Cerebellar cortex (tissue), 1 donor: ENCODE measurements at places on chromosomes 6 and 20.

DNA sequence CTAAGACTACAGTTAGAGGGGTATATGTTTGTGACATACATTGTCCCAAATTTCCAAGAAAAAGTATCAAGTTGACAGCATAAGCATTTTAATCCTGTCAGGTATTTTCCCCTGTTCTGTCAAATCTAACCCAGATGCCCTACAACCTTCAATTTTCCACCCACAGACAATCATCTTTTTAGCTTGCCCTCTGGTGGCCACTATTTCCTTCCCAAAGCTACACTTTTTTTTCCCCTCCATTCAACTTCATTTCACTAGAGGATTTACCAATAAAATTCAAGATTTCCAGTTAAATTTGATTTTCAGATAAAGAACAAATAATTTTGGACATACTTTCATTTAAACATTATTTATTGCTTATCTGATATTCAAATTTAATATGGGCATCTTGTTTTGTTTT is 286.6 kb downstream of the TENT5A start:
- no peak for DNase-seq

GRCh38 chr20:38840053-38840893 is 34.8 kb downstream of the PPP1R16B start:
- DNase-seq = no peak

- DNase-seq = no peak
These were observed 22.4 kb downstream of the ZNF318 start for GRCh38 chr6:43347021-43347420.

- no peak for DNase-seq
These were observed 769.7 kb downstream of the PTPRT start for GRCh38 chr20:42419814-42420532.

- no peak for DNase-seq
These were observed 232.4 kb downstream of the BMP7 start for GRCh38 chr20:57034001-57034400.

DNA sequence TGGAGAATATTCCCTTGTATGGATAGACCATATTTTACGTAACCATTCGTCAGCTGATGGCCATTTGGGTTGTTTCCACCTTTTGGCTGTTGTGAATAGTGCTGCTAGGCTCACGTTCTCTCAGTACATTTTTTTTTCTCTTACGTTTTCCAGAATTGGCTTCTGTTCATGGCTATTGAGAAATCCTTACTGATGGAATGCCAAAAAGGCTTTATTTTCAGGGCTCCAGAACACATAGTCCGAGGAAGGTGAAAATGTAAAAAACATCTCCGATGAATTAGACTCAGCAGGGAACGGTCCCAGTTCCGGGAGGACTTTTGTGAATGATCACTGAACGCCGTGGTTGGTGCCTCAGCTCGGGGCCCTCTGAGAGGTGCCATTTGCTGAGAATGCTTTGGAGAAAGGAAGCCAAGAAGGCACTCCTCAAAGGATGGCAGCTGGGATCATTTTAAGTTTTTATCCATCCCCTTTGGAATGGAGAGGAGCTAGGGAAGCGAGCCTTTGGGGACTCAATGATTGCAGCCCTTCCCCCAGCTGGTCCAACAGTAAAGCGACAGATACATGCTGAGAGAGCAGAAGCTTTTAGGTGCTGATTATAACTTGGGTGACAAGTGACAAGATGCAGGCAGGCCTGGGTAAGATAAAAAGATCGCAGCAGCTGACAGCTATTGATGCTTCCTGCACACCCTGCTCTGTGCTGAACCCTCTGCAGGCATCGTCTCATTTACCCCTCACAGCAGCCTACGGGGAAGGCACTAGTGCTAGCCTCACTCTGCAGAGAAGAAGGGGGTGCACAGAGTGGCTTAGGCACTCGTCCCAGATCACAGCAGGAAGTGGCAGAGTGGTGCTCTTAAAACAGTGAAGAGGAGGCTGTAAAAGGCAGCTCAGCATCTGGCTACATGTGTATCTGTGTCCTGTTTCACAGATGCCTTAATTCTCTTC is 133.4 kb upstream of the KCNG1 start:
- peak; percentile 68 for DNase-seq

GRCh38 chr20:22509843-22510147 is 74.6 kb downstream of the FOXA2 start:
- DNase-seq = no peak

GRCh38 chr6:121645100-121645745 is 209.8 kb downstream of the GJA1 start:
- no peak for DNase-seq

DNA sequence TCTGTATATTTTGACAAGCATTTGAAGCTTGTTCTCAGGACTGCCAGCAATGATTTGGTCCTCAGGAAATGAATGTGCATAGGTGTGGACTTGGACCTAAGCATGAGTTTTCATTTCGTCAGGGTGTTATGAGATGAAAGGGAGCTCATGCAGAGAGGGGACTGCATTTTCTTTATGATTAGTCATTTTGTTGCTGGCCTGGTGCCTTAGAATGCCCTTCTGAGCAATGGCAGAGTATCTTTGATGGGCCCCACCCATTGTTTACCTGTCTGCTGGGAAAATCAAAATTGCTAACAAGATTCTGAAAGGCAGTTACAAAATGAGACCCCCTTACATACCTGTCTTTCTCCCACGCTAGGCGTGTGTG is 51.5 kb upstream of the MTHFD1L start:
- DNase-seq = no peak

- peak; percentile 54 for DNase-seq
These were observed 54.3 kb downstream of the MYLIP start for GRCh38 chr6:16183187-16183664.

GRCh38 chr20:50434321-50434652 is 75.9 kb upstream of the PTPN1 start:
- DNase-seq = no peak

- DNase-seq = no peak
These were observed 601.2 kb downstream of the CDH26 start for GRCh38 chr20:60559462-60559861.

GRCh38 chr6:85602100-85602499 is 8.4 kb upstream of the SNX14 start:
- DNase-seq = no peak

DNA sequence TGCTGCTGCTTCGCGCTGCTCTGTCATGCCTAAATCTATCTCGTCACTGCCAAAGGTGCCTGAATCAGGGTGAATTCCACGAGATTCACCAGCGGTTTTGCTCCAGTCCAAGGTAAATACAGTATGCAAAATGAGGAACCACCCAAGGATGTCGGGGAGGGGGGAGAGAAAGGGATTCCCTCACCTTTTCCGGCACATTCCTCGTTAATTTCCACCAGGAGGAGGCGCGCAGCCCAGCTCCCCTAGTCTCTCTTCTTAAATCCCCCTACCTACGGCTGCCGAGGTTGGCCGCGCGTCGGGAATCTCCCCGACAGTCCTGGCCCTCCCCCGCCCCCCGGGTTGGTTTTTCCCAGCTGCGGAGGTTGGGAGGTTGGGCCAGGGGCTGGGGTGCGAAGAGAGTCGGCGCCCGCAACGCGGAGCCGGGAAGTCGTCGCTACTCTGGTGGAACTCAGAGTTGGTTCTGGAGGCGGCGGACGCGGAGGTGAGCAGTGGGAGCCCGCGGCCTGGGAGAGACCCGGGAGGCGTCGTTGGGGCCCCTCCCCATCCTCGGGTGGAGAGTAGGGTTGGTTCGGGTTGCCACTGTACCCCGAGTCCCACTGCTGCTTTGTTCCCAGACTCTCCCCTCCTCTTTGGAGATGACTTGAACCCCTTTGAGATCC is at the start of gene TPBG:
Gene TPBG (plus strand): TSS at position 390 of the 659 bp plus-strand sequence. CDS start 1,145 bp downstream, outside the sequence.
- peak; percentile 9 for DNase-seq

- no peak for DNase-seq
These were observed 37.7 kb downstream of the MAP3K4 start for GRCh38 chr6:161029195-161029809.

DNA sequence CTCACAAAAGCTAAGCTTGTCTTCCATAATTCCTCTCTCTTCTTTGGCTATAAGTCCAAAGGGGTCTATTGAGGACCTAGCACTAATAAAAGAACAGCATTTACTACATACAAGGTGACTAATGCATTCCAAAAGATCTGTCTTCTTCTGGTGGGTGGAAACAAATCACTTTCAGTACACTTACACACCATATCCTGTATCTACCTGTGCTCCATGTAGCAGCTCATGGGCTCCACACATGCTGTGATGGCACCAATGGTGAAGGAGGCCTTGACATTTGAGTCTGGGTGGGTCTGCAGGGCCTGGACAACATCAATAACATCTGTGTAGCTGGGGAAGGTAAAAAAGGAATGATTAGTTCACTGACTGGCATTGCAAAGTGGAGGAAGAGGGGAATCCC is 42.4 kb upstream of the SLC4A11 start:
- DNase-seq = no peak

- DNase-seq = no peak
These were observed 51.3 kb upstream of the ARMC2 start for GRCh38 chr6:108796875-108797274.

DNA sequence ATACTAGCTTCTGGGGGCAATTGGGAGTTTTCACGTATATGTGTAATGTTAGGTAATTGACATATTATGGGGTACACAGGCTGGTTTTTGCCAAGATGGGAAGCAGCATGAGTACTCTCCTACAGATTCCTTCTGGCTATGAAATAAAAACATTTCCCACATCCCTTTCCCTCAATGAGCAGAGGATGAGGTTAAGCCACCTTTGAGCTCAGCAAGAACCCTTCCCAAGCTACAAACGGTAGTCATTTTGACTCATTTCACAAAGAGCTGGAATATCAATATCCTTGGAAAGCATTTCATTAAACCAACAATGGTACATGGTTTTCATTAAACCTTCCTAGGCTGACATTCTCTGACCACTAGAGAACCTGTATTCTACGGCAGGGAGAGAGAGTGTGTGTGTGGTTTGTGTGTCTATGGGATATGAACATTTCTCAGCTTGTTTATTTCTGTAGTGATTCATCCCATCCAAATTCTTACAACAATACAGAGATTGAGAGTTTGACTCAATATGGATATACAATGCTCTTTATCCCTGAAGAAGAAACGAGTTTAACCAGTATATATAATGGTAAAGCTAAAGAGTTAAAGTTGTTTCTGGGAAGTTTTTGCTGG is 119.5 kb downstream of the ARHGAP18 start:
- no peak for DNase-seq

- DNase-seq = no peak
These were observed 17.2 kb upstream of the TAGAP start for GRCh38 chr6:159061805-159062563.

- no peak for DNase-seq
These were observed 60.0 kb downstream of the CPNE5 start for GRCh38 chr6:36779227-36779626.

GRCh38 chr6:117619178-117619577 is 16.9 kb upstream of the GOPC start:
- no peak for DNase-seq

- no peak for DNase-seq
These were observed 59.6 kb upstream of the TTPAL start for GRCh38 chr20:44415833-44416715.

GRCh38 chr6:111872401-111873177 is 663 bp downstream of the FYN start:
- DNase-seq = no peak
